Stimulated activated CD4-positive, alpha-beta T cell treated with anti-CD3 and anti-CD28 coated beads, Interleukin-1b, Interleukin-23, amount 100 ng/mL, for 1 hour (primary cell): ENCODE measurements at places on chromosomes 11 and 22.

DNA sequence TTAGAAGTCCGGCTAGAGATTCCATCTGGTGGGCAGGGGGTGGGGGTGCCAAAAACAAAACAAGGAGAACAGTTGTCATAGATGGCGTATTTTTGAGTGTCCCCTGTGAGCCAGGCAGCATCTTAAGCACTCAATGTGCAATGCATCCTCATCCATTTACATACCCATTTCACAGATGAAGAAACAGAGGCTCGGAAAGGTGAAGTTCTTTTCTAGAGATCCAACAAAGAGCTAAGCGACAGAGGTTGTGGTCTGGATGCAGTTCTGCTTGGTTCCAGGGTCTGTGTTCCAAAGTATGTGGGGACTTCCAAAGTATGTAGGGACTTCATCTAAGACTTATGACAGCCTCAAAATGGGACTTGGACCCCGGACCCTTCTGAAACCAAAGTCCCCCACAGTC lies 277.8 kb downstream of the MN1 start:
- DNase-seq: no peak

- DNase-seq: no peak
Measured at GRCh38 chr11:76653012-76653673, 17.4 kb downstream of the LRRC32 start.

DNA sequence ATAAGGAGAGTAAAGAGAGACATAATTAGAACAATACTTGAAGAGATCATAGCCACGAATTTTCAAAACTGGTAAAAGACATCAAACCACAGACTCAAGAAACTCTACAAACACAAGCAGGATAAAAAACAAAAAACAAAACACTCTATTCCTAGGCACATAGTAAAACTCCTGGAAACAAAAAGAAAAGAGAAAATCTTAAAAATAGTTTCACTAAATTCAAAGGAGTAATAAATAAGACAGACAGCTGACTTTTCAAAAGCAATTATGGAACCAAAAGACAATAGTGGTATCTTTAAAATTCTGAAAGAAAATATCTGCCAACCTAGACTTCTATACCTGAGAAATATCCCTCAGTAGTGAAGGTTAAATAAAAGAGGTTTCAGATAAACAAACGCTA lies 9.2 kb upstream of the NARS2 start:
- no peak for DNase-seq

GRCh38 chr22:29018293-29019189 lies 43.1 kb downstream of the C22orf31 start:
- no peak for DNase-seq

- DNase-seq: no peak
Measured at GRCh38 chr11:1449490-1450243, 36.9 kb downstream of the MOB2 start.

GRCh38 chr11:69489031-69489745 lies 7.7 kb downstream of the LINC01488 start:
- DNase-seq: no peak

DNA sequence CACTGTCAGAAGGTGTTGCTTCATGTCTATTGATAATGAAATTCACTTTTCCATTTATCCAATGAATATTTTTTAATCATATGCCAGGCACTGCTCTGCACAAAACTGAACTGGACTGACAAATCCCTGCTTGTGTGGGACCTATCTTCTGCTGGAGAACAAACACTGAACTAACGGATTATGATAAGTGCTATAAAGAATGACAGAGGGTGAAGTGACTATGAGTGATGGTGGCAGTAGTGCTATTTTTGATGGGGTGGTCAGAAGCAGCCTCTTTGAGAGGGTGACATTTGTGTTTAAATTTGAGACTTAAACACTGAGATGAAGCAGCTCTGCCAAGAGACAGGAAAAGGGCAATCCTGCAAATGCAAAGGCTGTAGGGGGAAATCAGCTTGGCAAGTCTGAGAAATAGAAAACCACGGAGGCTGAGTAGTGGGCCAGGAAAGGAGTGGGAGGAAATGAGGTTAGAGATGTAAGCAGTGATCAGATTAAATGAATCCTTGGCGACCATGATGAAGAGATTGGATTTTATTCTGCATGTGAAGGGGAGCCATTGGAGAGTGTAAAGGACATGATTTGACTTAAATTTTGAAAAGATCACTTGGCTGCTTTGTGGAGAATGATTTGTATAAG lies 6.0 kb downstream of the TBCEL start:
- DNase-seq: no peak

- DNase-seq: no peak
Measured at GRCh38 chr11:87150936-87151335, 113.2 kb downstream of the TMEM135 start.

- DNase-seq: no peak
Measured at GRCh38 chr11:80722629-80723028, 1281.8 kb upstream of the TENM4 start.

DNA sequence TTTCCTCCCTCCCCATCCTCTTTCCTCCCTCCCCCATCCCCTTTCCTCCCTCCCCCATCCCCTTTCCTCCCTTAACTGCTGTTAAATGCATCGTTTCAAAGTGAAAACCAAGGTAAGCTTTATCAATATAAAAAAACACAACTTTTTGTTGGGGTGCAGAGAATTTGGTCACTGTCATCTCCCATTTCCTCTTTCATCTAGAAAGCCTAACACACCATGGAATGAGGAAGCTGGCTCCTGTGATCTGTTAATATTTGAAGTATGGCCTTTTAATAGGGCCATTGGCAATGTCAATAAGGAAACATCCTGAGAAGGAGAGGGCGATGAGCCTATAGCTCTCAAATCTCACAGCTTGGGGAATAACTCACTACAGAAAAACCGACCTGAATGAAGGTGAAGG lies 7.0 kb downstream of the EXPH5 start:
- DNase-seq: no peak

GRCh38 chr11:124793466-124794278 lies 6.5 kb downstream of the MSANTD2 start:
- DNase-seq: no peak

- no peak for DNase-seq
Measured at GRCh38 chr11:28176351-28176750, 68.2 kb downstream of the METTL15 start.

DNA sequence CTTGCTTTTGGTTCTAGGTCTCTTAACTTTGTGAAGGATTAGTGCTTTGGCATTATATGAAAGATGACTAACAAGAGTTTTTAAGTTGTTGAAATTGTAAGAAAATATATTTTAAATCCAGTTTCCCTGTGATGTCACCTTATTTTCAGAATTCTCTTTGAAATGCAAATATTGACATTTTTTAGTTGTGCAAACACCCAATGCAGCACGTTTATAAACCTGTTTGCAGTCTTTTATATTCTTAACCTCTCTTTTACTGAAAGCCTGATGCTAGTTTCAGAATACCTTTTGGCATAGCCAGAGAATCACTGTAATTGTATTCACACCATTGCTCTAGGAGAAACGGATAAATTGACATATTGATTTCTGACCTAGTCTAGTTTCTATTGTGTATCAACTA lies 42.8 kb upstream of the SLC37A2 start:
- no peak for DNase-seq

DNA sequence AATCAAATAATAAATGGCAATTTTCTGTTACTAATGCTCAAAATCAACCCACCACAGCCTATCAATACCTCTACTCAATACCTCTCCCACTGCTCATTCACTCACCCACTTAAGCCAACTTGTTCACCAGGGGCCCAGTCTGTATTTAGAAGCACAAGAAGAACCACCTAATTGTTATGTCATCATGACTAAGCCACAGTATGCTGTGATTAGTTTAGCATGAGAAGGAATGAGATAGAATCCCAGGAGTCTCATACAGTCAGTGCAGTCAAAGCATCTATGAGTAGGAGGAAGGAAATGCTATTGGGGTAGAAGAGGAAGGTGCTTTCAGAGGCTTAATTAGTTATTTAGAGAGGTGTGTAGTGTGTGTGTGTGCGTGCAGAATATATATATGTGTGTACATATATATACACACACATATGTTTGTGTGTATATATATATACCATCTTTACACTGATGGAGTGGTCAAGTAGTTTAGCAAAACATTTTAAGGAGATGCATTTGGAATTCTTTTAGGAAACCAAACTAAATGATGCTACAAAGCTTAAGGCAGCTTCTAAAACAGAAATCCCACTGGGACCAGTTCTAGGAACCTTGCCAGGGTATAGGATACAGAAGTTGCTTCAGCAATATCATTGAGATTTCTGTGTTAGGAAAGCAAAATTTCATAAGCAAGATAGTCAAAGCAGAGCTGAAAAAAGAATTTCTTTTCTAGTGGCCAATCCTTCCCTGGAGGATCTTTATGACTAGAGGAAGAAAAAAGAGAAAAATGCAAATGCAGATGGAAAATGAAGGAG lies 27.5 kb downstream of the KCNA4 start:
- no peak for DNase-seq

DNA sequence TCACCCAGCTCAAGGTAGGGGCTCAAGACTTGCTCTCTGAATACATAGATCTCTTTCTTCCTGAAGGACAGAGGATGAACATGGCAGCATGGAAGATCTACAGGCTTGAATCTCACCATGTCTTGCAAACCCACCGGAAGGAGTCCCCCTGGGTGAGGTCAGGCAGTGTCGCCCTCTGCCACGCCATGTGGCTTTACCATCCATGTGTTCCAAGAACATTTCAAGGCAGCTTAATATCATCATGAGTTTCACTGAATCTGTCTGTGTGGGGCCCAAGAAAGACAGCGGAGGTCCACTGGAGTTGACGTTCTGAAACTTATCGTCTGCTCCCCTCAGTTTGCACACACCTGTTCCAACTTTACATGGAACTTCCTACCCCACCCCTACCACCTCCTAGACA lies 1202.6 kb downstream of the TBC1D22A start:
- DNase-seq: no peak

DNA sequence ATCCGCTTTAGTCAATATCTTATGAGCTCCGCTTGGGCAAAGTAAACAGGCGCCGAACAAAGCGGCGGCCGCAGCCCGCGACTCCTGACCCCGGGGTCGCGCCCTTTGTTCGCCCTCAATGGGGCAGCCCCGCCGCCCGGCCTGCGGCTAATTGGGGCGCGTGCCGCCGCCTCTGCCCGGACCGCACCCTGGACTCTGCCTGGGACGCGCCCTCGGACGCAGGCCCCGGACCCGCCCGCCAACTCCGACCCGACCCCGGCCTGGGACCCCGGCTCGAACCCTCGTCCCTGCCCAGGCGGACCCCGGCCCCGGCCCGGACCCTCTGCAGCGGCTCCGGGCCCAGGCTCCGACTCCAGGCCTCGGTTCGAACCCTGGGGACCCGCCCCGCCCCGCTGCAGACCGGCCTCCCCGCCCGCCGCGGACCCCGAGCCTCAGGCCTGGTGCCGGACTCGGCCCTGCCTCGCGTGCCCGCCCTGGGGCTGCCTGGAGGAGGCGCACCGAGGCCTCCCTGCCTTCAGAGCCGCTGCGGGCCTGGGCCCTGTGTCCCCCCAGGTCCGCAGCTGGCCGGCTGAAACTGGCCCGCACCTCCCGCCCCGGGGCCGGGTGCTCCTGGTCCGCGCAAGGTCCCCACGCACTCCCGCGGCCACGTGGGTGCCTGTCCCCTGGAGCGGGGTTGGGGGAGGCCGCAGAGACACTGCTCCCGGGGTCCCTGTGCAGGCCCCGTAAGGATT lies 84.7 kb upstream of the WNT7B start:
- no peak for DNase-seq

DNA sequence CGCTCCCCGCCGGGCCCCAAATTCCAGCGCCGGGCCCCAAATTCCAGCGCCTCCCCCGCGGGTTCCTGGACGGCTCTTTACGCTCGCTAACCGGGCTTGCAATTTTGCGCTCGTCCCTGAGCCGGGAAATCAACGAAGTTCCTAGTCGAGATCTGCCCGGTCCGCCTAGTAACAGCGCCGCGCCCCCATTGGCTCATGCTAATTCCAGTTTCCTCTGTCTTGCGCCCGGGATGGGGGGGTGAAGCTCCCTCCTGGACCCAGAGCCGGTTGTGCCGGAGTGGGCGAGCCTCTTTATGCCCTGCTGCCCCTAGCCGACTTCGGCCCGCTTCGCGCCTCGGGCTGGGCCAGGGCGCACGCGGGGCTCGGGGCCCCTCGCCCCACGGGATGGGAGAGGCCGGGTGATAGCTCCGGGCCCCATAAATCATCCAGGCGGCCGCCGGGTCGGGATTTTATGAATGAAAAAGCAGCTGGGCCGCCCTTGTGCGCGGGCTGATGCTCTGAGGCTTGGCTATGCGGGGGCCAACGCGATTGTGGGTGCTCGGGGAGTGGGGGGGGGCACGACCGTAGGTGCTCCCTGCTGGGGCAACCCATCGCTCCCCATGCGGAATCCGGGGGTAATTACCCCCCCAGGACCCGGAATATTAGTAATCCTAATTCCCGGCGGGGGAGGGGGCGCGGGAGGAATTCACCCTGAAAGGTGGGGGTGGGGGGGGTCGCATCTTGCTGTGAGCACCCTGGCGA lies 1.8 kb upstream of the CCND1 start:
- DNase-seq: no peak

DNA sequence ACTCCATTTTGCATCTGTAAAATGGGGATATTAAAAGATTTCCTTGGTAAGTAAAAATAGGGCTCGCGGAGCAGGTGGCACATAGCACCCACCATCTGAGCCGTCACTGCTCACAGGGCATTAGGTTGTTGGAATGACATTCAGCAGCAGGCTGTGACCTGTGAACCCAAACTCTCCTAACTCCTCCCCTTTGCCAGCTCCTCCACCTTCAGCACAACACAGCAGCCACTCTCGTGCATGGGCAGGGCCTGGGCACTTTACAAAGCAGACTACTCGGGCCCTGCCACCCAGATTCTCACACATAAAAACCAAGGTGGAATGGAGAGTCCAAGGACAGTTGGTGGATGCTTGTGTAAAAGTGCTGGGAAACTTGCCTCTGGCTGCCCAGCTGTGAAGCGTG lies 77.2 kb downstream of the FLI1 start:
- no peak for DNase-seq

- DNase-seq: no peak
Measured at GRCh38 chr11:27612932-27613880, 87.0 kb downstream of the BDNF start.

DNA sequence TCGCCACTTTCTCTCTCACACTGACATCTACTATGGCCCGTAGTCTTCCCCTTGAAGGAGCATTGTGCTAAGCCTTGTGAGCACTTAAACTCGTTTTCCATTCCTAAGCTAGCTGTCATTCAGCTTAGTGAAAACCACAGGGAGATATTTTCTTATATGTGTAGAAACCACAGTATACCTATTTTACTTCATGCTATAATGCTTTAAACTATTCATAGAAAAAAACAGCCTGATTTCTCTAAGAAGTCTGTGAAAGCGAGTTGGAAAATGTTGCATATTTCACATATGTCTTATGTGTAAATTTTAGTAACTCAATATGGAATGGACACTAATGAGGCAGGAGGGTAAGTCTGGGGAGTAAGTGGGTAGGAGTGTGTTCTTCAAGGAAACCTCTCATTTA lies 194.3 kb upstream of the CTSC start:
- DNase-seq: no peak

- no peak for DNase-seq
Measured at GRCh38 chr11:130520271-130520671, 71.8 kb downstream of the ADAMTS15 start.

GRCh38 chr11:46874586-46874985 lies 28.5 kb upstream of the CKAP5 start:
- no peak for DNase-seq
